ENCODE measurements at places on chromosomes 16 and 17.

- no peak for DNase-seq
Measured at GRCh38 chr17:58521680-58522079, 7.2 kb upstream of the MTMR4 start.

- no peak for DNase-seq
Measured at GRCh38 chr17:82388223-82388921, 16.8 kb downstream of the UTS2R start.

DNA sequence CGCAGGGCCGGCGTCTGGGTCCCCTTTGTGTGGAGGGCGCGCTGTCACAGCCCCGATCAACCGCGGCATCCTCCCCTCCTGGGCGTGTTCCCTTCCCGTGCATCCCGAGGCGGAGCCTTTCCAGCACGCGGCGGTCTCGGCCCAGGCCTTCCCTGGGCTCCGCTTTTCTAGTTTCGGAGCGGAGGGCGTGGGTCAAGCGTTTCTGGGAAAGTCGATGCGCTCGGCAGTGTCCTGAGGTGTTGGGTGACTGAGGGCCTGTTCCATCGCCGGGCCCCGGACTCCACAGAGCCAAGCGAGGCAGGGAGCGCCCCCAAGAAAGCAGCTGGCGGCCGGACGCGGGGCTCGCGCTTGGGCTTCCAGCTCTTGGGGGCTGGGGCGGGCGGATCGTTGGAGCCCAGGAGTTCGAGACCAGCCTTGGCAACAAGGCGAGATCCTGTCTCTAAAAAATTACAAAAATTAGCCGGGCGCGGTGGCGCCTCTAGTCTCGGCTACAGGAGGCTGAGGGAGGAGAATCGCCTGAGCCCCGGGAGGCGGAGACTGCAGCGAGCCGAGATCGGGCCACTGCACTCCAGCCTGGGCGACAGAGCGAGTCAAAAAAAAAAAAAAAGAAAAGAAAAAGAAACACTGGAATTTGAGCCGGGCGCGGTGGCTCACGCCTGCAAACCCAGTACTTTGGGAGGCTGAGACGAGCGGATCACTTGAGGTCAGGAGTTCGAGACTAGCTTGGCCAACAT, 806 bp downstream of the IFT140 start:
- DNase-seq, result no peak

GRCh38 chr17:27319541-27320221, 25.8 kb downstream of the WSB1 start:
- DNase-seq, result no peak

- no peak for DNase-seq
Measured at GRCh38 chr16:53465606-53466280, 31.5 kb downstream of the RBL2 start.

DNA sequence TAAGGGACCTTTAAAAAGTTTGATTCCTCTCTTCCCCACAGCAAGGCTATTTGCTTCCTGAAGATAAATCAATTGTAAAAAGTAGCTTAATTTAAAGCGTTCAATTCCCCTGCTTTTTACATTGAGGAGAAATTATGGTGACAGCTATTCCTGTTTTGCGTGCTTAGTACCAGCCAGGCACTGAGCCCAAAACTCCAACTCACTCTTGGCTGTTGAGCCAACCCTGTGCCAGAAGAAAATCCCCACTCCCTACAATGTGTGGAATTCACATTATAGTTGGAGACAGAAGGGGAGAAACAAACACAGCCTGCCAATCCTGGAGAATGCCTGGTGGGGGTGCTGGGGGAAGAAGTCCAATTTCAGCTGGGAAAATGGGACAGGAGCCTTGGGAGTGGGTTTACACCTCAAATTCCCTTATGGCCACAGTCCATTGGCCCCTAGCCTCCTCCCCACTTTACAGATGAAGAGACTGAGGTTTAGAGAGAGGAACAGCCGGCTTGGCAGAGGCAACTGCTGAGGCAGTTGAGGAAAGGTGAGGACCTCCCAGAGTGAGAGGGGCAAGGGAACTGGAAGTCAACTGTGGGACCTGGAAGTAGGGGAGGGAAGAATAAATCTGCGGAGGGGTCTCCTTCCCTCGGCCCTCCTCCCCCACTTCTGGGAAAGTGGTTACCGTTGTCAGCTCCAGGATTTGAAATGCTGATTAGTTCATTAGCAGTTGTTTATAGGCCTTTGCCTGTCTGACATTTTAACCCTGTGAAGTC, 26.1 kb downstream of the CDH1 start:
- no peak for DNase-seq

GRCh38 chr17:12507026-12507595, 158.6 kb upstream of the MYOCD start:
- no peak for DNase-seq

DNA sequence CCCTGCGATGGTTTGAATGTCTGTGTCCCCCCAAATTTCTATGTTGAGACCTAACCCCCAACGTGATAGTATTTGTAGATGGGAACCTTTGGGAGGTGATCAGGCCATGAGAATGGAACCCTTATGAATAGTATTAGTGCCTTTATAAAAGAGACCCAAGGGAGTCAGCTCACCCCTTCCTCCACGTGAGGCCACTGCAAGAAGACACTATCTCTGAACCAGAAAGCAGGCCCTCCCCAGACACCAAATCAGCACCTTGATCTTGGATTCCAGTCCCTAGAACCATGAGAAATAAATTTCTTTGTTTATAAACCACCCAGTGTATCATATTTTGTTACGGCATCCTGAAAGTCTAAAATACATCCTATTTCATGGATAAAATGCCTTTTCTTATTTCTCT, 64.4 kb upstream of the LRRC37A3 start:
- DNase-seq, result no peak

GRCh38 chr17:57357830-57358430, 101.6 kb downstream of the MSI2 start:
- no peak for DNase-seq

GRCh38 chr16:24188021-24188542, 68.1 kb upstream of the CACNG3 start:
- DNase-seq, result no peak

- no peak for DNase-seq
Measured at GRCh38 chr16:75573955-75574354, 7.8 kb downstream of the GABARAPL2 start.

GRCh38 chr16:89034971-89035668, 58.1 kb upstream of the CBFA2T3 start:
- DNase-seq, result no peak

- no peak for DNase-seq
Measured at GRCh38 chr16:70689970-70690891, 4.4 kb upstream of the MTSS2 start.

DNA sequence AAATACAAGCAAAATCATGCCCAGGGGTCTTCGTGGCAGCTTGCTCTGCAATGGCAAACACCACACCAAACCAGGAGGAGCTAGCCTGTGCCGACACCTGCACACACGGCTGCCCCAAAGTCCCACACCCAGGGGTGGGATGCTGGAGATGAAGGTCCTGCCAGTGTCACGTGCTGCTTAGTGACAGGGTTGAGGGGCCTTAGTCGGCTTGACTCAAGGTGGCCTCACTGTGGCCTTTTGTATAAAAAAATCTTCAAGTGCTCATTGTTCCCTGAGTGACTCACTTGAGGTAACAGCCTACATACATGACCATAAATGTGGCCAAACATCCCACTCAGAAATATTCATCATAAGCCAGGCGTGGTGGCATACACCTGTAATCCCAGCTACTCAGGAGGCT, 7.3 kb downstream of the TRIM65 start:
- DNase-seq, result no peak

GRCh38 chr17:45368651-45369050, 51.8 kb upstream of the MAP3K14 start:
- DNase-seq, result no peak

DNA sequence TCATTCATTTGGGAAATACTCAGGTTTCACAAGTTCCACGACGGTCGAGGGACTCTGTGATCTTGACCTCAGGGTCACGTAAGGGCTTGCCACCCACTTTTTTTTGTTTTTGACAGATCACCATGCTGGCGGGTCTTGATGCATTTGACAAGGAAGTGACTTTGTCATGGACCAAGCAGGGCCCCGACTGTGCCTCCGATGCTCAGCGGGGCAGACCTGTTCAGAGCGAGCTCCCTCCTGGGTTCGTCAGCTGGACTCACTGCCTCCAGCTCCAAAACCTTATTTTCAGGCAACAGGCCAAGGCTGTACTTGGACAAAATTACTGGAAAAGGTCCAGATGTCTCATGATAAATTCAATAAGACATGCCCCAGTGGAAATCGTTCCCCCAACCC, 9.0 kb upstream of the CLEC18A start:
- DNase-seq, result no peak

- no peak for DNase-seq
Measured at GRCh38 chr17:40355804-40356758, 8.5 kb downstream of the GJD3 start.

DNA sequence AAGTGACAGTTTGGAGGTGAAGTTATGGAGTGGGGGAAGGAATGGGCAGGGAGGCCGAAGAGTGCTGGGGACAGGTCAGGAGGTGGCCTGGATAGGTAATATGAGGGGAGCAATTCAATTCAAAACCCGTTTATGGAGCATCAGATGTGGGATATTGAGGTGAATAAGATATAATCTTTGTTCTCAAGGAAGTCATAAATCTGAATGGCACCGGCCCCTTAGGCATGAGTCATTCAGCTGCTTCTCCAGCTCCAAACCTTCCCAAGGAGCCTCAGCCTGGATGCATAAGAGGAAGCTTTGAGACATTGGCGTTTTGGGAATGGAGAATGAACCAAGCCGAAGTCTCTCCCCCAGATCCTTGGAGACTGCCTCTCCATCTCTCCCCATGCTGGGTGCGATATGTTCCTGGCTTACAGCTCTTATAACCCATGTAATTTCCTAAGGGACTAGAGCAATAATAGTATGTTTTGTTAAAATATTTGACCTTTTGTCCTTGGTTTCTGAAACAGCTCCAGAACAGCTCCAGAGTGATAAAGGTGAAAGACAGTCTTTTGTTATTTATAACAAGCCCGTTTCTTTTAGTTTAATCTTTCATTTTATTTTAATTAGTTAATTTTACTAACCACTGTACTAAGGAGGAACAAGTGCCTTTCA, 1.7 kb downstream of the TUBG2 start:
- no peak for DNase-seq

GRCh38 chr17:34130544-34130943, 124.5 kb upstream of the CCL2 start:
- no peak for DNase-seq

- DNase-seq, result no peak
Measured at GRCh38 chr16:72203401-72203800, 31.4 kb upstream of the PMFBP1 start.

Measured in NCI-H345 (cell line).